ENCODE measurements at places on chromosomes 5 and 9. TPM values are rescaled to one million over a fixed set of nuclear protein-coding genes. Genes with fewer than 3 reads are reported as not detected.

GRCh38 chr5:172293054-172293744 is 9.6 kb upstream of the UBTD2 start:
- DNase-seq: peak; percentile 72
- H3K4me1 ChIP-seq: no peaks in the 10 kb centered on the region
- H3K36me3 ChIP-seq: no peaks in the 10 kb centered on the region
- no peak overlapping the region for H3K27ac ChIP-seq
- H3K27me3 ChIP-seq: no peaks in the 10 kb centered on the region

DNA sequence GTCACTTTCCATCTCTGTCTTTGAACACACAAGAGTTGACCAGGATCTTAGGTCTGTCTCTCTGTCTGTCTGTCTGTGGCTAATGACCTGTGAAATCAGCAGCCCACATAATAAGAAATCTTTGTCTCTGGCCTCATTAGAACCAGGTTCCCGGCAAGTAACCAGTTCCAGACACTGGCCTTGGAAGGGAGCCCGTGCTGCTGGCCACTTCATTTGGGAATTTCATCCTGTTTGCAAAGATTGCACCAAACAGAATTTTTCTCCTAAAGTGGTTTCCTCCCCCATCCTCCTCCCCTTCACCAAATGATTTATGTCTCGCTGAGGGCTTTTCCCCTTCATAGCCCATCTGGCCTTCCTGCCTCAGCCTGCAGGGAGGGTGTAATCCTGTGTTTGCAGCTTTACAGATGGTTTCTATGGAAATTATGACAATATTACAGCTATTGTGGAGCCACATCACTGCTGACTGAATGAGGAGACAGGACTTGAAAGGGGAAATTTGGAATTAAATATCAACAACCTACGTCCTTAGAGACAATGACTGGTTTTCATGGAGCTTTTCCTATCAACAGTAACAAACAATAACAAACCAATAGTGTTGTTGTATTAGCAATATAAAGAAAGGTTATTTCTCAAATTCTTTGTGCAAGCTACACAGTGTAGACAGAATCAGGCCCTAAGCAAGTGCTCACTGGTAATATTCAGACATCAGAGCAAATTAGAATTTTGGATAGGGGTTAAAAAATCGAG is 25.7 kb downstream of the DPYSL3 start:
- H3K27ac ChIP-seq: no peak overlapping the region
- DNase-seq: no peak
- H3K4me1 ChIP-seq: no peaks in the 10 kb centered on the region
- H3K27me3 ChIP-seq: no peaks in the 10 kb centered on the region
- no peak overlapping the region for H3K4me3 ChIP-seq

GRCh38 chr9:91082731-91083130 is 279.0 kb downstream of the AUH start:
- no peak overlapping the region for H3K4me3 ChIP-seq
- no peak overlapping the region for H3K27ac ChIP-seq
- no peaks in the 10 kb centered on the region for H3K27me3 ChIP-seq

DNA sequence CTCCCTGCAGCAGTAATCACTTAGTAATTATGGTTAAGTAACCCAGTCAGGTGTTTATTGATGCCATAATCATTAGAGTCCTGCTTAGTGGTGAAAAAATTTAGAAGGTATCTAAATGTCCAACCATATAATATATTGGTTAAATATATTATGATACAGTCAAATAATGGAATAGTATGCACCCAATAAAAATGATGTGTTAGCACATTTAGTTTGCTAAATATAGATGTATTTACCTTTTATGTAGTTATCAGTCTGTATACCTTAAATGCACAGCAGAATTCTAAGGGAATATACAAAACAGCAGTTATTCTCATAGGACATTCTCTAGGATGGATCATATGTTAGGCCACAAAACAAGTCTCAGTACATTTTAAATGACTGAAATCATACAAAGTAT is 90.4 kb downstream of the PRKACG start:
- DNase-seq: no peak
- H3K27me3 ChIP-seq: no peaks in the 10 kb centered on the region

DNA sequence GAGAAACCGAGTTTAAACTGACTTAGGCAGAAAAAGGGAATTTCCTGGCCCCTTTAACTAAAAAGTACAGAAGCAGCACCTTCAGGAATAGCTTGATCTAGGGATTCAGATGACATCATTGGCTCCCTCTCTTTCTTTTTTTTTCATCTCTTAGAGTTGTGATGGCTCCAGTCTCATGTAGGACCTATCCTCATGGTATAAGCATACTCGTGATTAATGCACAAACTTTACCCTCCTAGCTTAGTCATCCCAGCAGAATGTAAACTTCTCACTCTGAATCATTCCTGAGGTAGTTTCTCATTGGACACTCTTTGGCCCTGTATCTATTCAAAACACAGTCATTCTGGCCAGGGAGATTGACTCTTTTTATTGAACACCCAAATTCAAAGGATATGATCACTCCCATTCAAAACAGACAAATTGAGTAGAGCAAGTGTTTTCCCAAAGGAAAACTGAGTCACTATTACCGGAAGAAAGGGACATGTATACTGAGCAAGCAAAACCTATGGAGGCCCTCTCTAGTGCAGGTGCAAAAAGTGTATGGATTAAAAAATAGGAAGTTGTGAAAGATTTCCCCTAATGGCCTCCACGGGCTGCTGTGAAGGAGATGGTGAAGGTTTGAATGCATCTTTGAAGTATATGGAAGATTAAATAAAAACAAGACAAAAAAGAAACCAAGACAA is 27.6 kb upstream of the SMIM23 start:
- no peak overlapping the region for H3K4me3 ChIP-seq
- H3K36me3 ChIP-seq: no peaks in the 10 kb centered on the region
- no peaks in the 10 kb centered on the region for H3K4me1 ChIP-seq
- H3K27ac ChIP-seq: no peak overlapping the region

GRCh38 chr9:135809166-135809565 is 98.2 kb downstream of the CAMSAP1 start:
- H3K4me1 ChIP-seq: no peaks in the 10 kb centered on the region
- no peak overlapping the region for H3K27ac ChIP-seq
- DNase-seq: no peak
- peaks cover 8% of the 10 kb centered on the region for H3K36me3 ChIP-seq

DNA sequence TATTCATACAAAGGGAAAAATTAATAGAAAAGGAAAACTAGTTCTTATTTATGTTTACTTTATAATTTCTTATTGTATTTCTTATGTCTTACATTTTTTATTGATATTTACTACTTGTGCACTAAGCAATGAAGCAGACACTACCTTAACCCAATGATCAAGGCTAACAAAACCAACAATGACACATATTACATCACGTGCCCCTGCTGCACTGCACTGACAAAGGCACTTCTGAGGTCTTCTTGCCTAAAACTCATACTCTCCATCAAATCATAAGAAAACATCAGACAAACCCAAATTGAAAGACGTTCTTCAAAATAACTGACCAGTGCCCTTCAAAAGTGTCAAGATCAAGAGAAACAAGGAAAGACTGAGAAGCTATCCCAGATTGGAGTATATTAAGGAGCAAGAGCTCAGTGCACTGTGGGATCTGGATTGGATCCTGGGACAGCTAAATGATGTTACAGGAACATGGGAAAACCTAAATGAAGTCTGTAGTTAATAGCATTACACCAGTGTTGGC is 230.9 kb downstream of the AUH start:
- H3K27me3 ChIP-seq: no peaks in the 10 kb centered on the region
- no peak overlapping the region for H3K4me3 ChIP-seq
- H3K4me1 ChIP-seq: peaks cover 7% of the 10 kb centered on the region
- H3K27ac ChIP-seq: no peak overlapping the region
- DNase-seq: no peak
- H3K36me3 ChIP-seq: no peaks in the 10 kb centered on the region

Gene CXCL14
- not detected for total RNA-seq

Gene C5orf58
- not detected for total RNA-seq

Gene PCDHA11
- not detected for total RNA-seq

GRCh38 chr5:76007904-76008303 is 75.3 kb upstream of the SV2C start:
- no peak overlapping the region for H3K27ac ChIP-seq
- no peak overlapping the region for H3K4me3 ChIP-seq
- no peak for DNase-seq
- H3K36me3 ChIP-seq: no peaks in the 10 kb centered on the region

Gene MLANA
- not detected for total RNA-seq

DNA sequence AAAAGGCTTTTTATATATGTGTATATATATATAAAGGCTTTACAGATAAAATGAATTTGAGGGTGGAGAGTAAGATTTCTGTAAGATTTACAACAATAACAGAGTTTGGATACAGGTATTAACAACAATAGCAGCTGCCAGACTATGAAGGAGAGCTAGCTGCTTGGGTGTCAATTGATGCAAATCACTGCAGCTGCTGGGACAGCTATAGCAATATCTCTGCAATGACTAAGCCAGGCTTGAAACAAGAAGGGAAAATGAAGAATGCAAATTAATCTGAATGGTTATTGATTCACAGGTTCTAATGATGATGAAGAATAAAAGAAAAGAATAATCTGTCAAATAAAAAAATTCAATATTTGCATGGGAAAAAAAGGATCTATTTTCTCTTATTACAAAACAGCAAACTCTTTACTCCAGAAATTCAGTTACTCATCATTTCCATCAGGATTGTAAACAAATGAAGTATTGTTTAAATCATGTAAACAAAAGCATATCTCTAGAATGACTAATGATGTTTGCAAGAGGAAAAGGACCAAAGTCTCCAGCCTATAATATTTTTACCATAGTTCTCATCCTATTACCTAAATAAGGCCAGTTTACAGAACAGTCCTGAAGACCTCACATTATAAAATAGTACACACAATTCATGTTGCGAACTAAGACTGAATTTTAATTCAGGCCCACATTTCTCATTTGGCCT is 219.0 kb downstream of the HTR1A start:
- H3K36me3 ChIP-seq: no peaks in the 10 kb centered on the region
- no peaks in the 10 kb centered on the region for H3K4me1 ChIP-seq
- H3K4me3 ChIP-seq: no peak overlapping the region
- H3K27ac ChIP-seq: no peak overlapping the region
- H3K27me3 ChIP-seq: no peaks in the 10 kb centered on the region

Gene PCDHB7
- total RNA-seq: not detected

DNA sequence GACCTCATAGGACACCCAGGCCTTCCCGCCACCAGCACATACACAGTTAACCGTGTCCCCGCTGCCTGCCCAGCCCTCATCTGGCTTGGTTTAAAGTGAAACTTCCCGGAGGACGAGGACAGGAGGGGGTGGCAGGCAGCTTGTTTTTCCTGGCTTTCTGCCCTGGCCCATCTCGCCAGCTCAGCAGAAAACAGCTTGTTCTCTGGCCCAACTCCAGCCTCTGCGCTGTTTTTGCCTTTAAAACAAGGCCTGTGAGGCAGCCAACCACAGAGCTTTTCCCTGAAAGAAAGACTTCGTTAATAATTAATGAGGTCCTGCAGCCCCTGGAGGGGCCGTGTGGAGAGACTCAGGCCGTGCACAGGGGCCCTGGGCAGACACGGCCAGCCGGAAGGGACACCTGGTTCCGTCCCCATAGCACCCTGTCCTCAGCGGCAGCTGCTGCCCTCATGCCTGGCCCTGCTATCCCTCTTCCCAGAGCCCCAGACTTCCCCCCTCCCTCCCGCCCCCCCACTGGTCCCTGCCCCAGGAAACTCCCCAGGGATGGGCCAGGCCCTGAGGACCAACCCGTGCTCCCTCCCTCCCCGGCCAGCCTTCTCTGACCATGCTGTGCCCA is 108.7 kb downstream of the RXRA start:
- no peak for DNase-seq
- no peaks in the 10 kb centered on the region for H3K4me1 ChIP-seq
- no peaks in the 10 kb centered on the region for H3K27me3 ChIP-seq
- no peak overlapping the region for H3K4me3 ChIP-seq
- H3K36me3 ChIP-seq: no peaks in the 10 kb centered on the region

DNA sequence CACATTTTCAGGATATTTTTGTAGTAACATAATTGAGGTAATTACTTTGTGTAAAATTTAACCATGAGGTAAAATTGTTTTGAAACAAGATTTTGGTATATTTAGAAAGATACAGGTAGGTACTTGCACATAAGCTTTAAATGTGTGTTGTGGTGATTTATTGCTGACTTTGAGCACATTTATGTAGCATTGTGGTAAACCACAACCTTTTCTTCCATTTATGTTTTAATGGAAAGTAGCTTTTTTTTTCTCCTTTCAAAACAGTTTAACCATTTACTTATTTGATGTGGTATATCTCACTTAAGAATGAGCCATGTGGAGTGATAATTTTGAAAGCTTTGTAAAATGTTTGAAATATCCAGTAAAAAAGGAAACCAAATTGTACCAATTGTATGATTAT is 35.6 kb downstream of the FCHO2 start:
- no peak for DNase-seq
- no peak overlapping the region for H3K27ac ChIP-seq

Gene CDO1
- not detected for total RNA-seq

- no peak overlapping the region for H3K4me3 ChIP-seq
- no peaks in the 10 kb centered on the region for H3K4me1 ChIP-seq
- no peaks in the 10 kb centered on the region for H3K27me3 ChIP-seq
- no peaks in the 10 kb centered on the region for H3K36me3 ChIP-seq
- H3K27ac ChIP-seq: no peak overlapping the region
Measured at GRCh38 chr5:64570395-64570996, 64.7 kb downstream of the RGS7BP start.

GRCh38 chr5:31807789-31808540 is 169.0 kb downstream of the PDZD2 start:
- no peak for DNase-seq
- H3K27ac ChIP-seq: no peak overlapping the region
- no peaks in the 10 kb centered on the region for H3K4me1 ChIP-seq
- no peaks in the 10 kb centered on the region for H3K27me3 ChIP-seq
- no peaks in the 10 kb centered on the region for H3K36me3 ChIP-seq

DNA sequence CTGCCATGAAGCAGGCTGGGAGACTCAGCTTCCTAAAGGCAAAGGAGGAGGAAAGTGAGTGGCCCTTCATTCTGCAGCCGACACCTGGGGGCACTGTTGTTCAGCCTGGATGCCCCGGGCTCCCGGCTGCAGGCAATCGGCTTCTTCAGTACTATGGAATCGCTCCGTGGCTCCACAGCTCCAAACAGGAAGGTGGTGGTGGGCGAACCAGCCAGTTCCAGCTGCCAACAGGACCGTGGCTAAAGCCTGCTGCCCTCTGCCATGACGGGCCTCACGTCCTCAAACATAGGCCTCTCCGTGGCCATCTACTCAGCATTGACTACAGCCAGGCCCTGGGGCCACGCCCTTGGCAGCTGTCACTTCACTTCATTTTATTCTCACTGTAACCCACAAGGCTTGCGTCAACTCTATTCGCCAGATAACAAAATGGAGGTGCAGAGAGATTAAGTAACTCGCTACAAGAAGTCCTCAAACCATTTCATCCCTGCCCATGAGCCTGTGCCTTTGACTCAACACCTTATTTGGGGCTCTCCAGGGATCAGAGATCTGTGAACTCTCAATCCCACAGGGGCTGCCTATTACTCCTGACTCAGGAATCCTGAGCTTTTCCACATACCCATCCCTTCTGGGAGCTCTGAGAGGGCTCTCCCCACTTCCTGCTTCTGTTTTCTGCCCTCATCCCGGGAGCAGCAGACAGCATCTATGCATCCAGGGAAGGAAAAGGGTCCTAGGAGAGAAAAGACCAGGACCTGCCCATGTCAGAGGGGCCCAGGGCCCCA is 38.0 kb downstream of the PAX5 start:
- no peaks in the 10 kb centered on the region for H3K27me3 ChIP-seq
- H3K36me3 ChIP-seq: no peaks in the 10 kb centered on the region
- peak; percentile 62 for DNase-seq
- no peak overlapping the region for H3K27ac ChIP-seq
- no peaks in the 10 kb centered on the region for H3K4me1 ChIP-seq

Gene CARTPT
- total RNA-seq: not detected

Gene GABRA6
- total RNA-seq: not detected
